ENCODE measurements at places on chromosomes 1 and 21. TPM values are rescaled to one million over a fixed set of nuclear protein-coding genes. Genes with fewer than 3 reads are reported as not detected.

Gene CNR2
- not detected for polyA plus RNA-seq

Gene LCK
- 0.99 TPM for polyA plus RNA-seq

Gene EDN2
- 2.3 TPM for polyA plus RNA-seq

Gene FCGR2B
- 4.0 TPM for polyA plus RNA-seq

Gene LCE1A
- polyA plus RNA-seq, result not detected

Gene OR2T35
- not detected for polyA plus RNA-seq

Gene CR1
- polyA plus RNA-seq, result 2.6 TPM

Gene FMN2
- 3.4 TPM for polyA plus RNA-seq

Gene IRF6
- polyA plus RNA-seq, result 24.0 TPM

Gene KMO
- 35.5 TPM for polyA plus RNA-seq

Gene SELENBP1
- polyA plus RNA-seq, result 161 TPM

Gene LMX1A
- not detected for polyA plus RNA-seq

Gene PKP1
- 0.47 TPM for polyA plus RNA-seq

Gene MYOG
- polyA plus RNA-seq, result not detected

Gene HFM1
- 1.2 TPM for polyA plus RNA-seq

Gene KCND3
- 1.2 TPM for polyA plus RNA-seq

Gene LRRC71
- 0.19 TPM for polyA plus RNA-seq

Gene COL9A2
- 16.6 TPM for polyA plus RNA-seq

Gene MMEL1
- 8.5 TPM for polyA plus RNA-seq

Gene MOB3C
- polyA plus RNA-seq, result 12.4 TPM

Gene KRTAP27-1
- polyA plus RNA-seq, result not detected

Gene TNFSF4
- polyA plus RNA-seq, result 0.58 TPM

Gene AKR7A3
- polyA plus RNA-seq, result 108 TPM

Gene BCL2L15
- 2.2 TPM for polyA plus RNA-seq

Gene F13B
- not detected for polyA plus RNA-seq

Gene KRTAP10-10
- polyA plus RNA-seq, result not detected
